Tibial nerve (tissue), 4 donors: ENCODE measurements at places on chromosomes 1 and 21.

DNA sequence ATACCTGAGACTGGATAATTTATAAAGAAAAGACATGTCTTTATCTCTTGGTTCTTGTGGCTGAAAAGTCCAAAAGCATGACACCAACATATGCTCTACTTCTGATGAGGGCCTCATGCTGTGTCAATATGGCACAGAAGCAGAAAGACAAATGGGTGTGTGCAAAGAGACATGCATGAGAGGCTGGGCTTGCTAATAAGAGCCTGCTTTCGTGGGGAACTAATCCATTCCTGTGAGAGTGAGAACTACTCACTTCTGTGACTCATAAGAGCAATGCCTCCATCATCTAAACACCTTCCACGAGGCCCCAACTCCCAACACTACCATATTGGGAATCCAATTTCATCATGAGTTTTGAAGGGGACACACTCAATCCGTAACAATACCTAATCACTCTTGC, 340.0 kb upstream of the DUSP10 start:
- no peak overlapping the region for H3K4me3 ChIP-seq
- no peaks in the 10 kb centered on the region for H3K36me3 ChIP-seq
- H3K4me1 ChIP-seq, result no peaks in the 10 kb centered on the region

DNA sequence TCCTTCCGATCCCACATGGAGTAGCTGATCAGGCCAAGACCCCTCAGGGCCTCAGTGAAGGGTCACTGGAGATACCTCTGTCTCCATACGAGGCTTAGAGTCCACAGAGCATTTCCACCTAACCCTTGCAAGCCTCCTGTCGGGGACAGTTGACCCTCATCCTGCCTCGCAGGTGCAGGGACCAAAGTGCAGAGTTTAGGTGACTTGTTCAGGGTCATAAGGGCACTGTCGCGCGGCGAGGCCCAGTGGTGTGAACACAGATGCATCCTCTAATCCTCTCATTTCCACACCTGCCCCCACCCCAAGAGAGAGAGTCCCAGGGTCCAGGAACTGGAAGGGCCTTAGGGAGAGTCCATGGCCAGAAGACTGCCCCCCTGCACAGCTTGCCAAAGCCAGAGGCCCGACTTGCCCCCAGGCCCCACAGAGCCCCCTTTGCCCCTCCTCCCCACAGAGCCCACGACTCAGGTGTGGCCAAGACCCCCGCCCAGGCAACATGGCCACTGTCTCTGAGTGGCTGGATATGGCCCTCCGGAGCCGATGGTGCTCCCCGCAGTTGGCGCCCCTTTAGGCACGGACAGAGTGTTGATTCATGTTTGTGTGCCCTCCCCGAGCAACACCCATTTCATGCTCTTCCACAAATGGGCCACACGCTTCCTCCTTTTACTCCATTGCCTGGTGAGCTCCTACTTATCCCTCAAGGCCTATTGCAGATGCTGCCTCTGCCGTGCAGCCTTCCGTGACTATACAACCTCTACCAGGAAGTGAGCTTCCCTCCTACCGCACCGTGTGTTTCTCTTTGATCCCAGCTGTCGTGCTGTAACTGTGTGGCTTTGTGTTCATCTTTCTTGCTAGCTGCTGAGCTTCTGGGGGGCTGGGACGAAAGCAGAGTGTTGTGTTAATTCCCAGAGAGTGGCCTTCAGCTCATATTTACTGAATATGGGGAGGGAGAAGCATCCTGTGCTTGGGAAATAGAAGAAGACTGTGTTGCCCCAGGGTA, 1.7 kb downstream of the TRPM2 start:
- no peak for DNase-seq
- H3K27me3 ChIP-seq, result peaks cover 30% of the 10 kb centered on the region
- no peak overlapping the region for H3K27ac ChIP-seq
- no peaks in the 10 kb centered on the region for H3K36me3 ChIP-seq
- H3K4me3 ChIP-seq, result no peak overlapping the region
- peaks cover 3% of the 10 kb centered on the region for H3K4me1 ChIP-seq

DNA sequence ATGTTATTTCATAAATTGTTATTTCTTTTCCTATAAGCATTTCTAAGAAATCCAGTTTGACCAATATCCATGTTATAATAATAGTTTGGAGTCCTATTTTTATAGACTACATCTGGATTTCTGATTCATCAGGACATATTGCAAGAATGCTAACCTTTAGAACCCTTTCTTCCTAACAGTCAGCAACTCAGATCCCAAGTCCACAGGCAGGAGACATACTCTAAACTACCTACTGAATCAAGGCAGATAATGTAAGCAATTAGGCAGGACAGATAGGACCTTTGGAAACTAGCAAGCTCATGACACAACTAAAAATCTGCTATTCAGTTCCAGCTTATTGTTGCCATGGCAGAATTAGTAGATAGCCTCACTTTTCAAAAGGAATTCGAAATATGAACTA, 104.1 kb downstream of the DENND1B start:
- DNase-seq, result no peak
- H3K4me3 ChIP-seq, result no peak overlapping the region
- no peak overlapping the region for H3K27ac ChIP-seq
- no peaks in the 10 kb centered on the region for H3K27me3 ChIP-seq

- H3K4me3 ChIP-seq, result no peak overlapping the region
- H3K36me3 ChIP-seq, result peaks cover 61% of the 10 kb centered on the region
- H3K4me1 ChIP-seq, result no peaks in the 10 kb centered on the region
- no peaks in the 10 kb centered on the region for H3K27me3 ChIP-seq
- H3K27ac ChIP-seq, result no peak overlapping the region
- DNase-seq, result no peak
Observed at GRCh38 chr1:33276573-33277298, 20.4 kb downstream of the ZNF362 start.

DNA sequence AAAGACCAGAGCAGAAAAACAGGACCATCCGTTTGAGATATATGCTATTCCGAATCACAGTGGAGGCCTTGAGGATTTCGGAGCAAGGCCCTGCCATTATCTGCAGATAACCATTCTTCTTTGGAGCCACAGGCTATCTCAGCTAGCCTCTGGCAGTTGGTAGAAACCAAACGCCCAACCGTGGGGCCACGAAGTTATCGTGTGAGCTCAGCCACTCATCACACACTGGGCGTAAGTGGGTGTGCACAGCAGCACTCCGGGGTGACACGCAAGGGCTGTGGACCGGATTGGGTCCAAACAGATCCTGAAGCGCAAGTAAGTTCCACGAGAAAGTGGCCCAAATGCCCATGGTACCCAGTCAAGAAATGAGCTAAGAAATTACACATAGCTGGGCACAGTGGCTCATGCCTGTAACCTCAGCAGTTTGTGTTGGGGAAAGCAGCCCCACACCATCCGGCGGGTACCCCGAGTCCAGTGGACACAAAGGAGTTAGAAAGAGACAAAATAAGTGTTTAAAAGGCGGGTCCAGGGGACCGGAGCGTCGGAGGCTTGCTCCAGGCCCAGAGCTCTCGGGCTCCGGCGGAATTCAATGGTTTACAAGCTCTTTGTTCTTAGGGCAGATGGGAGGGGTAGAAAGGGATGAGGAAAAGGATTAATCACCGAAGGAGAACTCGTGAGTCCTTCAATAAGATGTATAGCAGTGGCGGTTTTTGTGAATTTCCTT, 130.6 kb downstream of the LIPI start:
- H3K4me1 ChIP-seq, result no peaks in the 10 kb centered on the region
- H3K27me3 ChIP-seq, result no peaks in the 10 kb centered on the region
- no peak overlapping the region for H3K4me3 ChIP-seq
- DNase-seq, result no peak
- H3K36me3 ChIP-seq, result peaks cover 19% of the 10 kb centered on the region
